ENCODE measurements at places on chromosomes 4 and X.

DNA sequence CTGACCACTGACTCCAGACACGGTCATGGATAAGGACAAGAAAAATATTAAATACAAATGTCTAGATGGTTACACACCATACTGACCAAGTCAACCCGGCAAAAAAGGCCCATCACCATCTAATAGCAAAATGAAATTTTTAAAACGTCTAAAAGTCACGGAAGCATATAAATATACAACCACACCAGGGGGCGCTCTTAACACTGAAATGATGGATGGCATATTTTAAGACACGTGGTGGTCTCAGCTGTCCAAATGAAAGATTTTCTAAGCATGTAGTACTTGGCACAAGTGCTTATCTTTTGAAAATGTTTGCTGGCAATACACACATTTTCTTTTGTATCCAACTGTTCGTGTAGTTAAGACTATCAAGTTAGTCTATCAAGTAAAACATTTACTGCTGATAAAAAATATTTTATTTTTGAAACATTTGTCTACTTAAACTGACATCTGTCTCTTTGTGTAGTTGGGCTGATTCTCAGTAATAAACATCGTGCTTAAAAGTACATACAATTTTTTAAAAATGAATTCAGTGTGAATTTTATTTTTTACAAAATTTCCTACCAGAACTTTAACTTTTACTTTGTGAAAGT is 64.6 kb downstream of the COX7B2 start:
- no peak for DNase-seq

GRCh38 chr4:78525559-78525958 is 26.0 kb upstream of the ANXA3 start:
- no peak for DNase-seq

DNA sequence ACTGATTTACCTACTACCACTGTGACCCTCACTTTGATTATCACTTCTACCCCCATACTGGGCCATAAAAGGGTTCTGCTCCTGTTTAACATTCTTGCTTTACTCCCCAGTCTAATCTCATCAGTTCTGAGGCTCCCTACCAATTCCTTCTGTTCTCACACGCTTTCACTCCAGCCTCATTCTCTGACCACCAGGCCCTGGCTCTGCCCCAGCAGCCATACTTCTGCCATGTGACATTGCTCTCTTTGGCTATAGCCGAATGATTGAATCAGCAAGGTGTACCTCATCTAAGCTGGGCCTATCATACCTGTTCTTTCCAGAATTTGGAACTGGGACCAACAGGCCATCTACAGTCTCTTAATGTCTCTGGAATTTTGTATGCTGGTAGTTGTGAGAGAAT is 14.4 kb upstream of the ELF2 start:
- DNase-seq = no peak

DNA sequence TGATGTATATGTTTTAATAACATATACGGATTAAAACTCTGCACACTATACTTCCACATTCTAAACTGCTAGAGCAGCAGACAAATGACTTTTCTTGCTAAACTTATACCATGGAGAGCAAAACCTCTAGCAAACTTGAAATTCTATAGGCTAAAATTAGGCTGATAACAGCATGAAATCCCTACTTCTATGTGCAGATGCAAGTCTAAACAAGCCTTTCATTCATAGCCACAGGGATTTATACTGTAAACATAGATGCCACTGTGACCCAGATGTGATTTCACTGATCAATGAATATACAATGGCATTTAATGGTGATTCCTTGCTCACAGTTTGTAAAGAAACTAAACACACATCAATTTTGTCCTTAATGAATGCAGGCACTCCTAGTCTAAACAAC is 151.0 kb downstream of the ANTXR2 start:
- DNase-seq = no peak

DNA sequence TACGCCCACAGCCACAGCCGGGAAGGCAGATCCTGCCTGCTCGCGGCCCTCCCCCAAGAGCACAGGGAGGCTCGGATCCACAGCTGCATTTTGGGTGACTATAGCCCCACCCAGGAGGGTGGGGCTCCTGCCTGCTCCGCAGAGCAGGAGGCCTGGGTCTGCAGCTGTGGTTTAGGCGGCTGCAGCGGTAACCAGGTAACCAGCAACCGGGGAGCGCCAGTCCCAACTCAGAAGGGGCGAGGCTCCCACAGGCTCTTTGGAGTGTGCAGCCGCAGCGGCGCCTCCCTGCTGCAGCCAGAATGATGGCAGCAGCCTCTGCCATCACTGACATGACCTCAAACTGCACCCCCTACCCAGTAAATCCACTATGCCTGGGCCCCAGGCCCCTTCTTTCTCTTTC is 148.0 kb upstream of the F9 start:
- no peak for DNase-seq

DNA sequence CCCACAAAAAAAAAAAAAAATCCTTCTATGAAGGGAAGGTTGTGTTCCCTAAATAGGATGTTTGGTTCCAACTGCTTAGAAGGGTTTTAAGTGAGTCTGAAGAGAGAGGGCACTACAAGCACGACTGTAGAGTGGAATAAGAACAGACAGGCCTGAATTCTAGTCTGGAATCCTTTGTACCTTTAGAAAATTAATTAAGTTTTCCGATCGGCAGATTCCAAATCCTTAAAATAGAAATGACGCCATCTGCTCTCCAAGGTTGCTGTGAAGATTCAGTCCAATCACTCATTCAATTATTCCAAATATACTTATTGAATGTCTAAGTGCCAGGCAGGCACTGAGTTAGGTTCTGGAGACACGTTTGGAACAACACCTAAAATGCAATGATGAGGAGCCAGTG is 3.8 kb downstream of the HS3ST1 start:
- DNase-seq = no peak
